ENCODE measurements at places on chromosomes 12 and 14.
A peak's percentile ranks its signal among the peaks of the same experiment; 100 is the strongest.

DNA sequence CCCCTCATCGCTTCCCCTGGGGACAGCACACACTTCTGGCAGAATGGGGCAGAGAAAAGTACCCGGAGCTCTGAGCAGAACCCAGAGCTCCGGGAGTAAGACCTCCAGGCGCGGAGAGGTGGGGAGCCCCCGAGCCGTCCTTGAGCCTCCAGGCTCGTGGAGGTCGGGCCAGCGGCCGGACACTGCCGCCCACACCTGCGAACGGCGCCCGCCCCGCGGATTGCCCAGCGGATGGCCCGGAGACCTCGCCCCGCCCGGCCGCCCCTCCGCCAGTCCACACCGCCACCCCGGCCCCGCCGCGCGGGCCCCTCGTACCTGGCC, 344 bp downstream of the SPTLC2 start:
- DNase-seq, result no peak

DNA sequence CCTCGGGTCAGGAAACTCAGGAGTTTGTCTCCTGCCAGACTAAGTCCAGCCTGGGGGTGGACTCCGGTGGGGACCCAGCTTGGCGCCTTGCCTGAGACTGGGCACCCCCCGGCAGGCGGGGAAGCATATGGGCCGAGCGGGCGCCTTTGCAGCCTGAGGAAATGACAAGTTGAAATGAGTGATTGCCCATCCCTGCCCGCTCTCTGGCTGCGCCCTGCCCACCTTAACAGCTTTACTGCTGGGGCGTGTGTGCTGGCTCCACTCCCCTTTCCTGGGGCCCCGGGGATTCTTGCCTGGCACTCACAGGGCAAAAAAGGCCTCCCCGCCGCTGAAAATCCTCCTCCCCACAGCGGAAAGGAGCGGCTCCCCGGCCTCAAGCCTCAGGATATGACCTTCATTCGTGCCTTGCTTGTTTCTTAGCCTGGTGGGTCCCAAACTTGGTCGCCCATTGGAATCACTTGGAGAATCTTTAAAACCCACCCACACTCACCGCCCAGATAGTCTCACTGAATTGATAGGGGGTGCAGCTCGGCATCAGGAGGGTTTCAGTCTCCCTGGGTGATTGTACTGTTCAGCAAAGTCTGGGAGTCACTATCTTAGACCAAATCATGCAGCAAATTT, 1.5 kb downstream of the RFLNA start:
- peak; percentile 24 for DNase-seq

DNA sequence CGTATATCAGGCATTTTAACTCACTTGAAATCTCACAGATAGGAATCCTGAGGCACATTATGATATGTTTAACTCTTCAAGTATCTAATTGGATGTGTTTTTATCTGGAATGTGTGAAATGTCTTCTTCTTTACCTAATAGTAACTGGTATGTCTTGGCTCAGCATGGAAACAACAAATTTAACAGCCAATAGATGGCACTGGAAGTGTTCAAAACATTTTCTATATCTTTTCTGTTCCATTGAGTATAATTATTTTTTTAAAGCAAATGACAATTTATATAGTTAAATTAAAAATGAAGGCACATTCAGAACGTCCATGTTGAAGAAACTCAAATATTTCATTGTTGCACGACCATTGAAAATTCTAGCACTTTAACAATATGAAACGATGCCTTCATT, 164.6 kb upstream of the SLC16A7 start:
- no peak for DNase-seq

DNA sequence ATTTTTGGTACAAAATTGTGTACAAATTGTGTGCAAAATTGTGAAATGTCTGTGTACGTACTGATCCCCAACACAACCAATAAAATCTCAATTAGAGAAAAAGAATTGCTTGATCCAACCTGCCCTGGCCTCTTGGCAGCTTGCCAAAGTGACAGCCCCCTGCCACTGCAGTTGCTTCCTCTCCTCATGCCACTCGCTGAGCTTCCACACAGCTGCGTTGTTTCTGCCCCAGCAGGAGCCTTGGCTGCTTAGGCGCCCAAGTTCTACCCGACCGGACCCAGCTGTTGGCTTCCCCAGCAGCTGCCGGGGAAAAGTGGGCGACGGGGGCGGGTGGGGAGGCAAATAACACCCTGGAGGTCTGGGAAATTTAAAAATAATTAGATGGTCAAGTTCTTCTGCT, 171.8 kb upstream of the ATF7IP start:
- no peak for DNase-seq

DNA sequence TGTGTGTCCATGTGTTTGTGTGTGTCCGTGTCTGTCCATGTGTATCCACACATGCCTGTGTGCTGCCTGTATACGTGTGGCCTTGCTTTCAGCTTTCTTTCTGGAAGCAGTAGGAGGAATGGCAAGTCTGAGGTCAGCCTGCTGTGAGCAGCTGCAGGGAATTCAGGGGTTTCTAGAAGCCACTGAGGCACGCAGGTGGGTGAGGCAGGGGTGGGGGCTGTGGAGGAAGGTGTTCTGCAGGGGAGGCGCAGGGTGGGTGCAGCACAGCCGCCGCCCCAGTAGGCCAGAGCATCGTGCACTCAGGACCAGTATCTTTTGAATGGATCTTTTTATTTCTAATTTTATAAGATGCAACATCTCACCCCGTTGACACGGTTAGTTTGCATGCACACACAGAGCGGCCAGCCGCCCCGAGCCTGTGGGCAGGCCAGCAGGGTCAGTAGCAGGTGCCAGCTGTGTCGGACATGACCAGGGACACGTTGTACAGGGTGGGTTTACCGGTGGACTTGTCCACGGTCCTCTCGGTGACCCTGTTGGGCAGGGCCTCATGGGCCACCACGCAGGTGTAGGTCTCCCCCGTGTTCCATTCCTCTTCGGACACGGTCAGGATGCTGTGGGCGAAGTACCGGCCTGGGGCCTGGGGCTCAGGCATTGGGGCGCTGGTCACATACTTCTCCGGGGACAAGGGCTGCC, 327.7 kb downstream of the TMEM121 start:
- no peak for DNase-seq

GRCh38 chr14:74220991-74221390, 18.3 kb upstream of the VSX2 start:
- no peak for DNase-seq

- no peak for DNase-seq
These were observed 684 bp upstream of the ABCB9 start for GRCh38 chr12:122966743-122967550.

- DNase-seq, result no peak
These were observed 67.1 kb downstream of the PRKAB1 start for GRCh38 chr12:119735079-119735478.

DNA sequence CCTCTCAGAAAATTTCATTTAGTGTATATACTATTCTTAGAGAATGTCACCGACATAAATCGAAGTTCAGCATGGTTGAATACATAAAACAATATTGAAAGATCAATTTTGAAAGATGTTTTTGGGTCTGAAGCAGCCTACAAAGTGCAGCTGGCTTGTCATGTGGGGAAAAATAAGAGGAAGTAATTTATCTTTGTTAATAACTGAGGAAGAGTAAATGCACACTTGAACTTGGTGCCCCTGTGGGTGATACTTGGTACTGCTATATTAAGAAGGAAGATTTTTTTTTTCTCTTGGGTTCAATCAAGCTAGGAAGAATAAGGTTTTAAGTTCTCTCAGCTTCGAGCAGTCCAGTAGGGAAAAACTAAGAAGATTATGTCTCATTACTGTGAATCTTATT, 661.3 kb downstream of the RPL10L start:
- DNase-seq, result no peak

DNA sequence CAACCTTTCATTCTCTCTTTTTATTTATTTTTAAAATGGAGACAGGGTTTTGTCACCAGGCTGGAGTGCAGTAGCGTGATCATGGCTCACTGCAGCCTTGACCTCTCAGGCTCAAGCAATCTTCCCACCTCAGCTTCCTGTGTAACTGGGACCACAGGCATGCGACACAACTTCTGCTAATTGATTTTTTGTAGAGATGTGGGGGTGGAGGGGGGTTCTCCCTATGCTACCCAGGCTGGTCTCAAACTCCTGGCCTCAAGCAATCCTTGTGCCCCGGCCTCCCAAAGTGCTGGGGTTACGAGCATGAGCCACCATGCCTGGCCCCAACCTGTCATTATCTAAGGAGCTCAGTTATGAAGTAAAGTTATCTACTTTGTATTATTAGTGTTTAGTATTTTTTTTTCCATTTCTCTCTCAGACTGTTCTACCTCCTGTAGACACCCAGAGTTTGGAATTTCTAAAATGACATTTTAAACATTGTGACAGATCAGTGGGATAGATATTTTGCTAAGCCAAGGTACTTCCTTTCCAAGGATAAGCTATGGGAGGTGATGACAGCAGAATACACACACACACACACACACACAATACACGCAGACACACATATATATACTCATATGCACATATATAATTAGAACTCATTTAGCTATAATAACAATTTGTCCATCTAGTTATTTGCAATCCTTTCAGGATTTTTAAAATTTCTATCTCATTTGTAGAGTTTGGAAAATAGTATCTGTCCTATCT, 2.1 kb upstream of the USP44 start:
- no peak for DNase-seq

GRCh38 chr12:94429191-94429590, 30.5 kb downstream of the CEP83 start:
- no peak for DNase-seq
